HFFc6 (cell line): ENCODE measurements at places on chromosomes 6 and 20. TPM values are rescaled to one million over a fixed set of nuclear protein-coding genes. Genes with fewer than 3 reads are reported as not detected.
A peak's percentile ranks its signal among the peaks of the same experiment; 100 is the strongest.

- peaks cover 2% of the 10 kb centered on the region; the same call in 1 of the 2 replicates for H3K27me3 ChIP-seq
- H3K4me1 ChIP-seq = peaks cover 21% of the 10 kb centered on the region
- 0 out of 2 replicates have a peak, but pooled peaks cover under 1% of the 10 kb centered on the region for H3K36me3 ChIP-seq
- no peak overlapping the region for H3K27ac ChIP-seq
- no peak for DNase-seq
- no peak overlapping the region for H3K4me3 ChIP-seq
These were observed 7.4 kb downstream of the SLC22A1 start for GRCh38 chr6:160128879-160129516.

DNA sequence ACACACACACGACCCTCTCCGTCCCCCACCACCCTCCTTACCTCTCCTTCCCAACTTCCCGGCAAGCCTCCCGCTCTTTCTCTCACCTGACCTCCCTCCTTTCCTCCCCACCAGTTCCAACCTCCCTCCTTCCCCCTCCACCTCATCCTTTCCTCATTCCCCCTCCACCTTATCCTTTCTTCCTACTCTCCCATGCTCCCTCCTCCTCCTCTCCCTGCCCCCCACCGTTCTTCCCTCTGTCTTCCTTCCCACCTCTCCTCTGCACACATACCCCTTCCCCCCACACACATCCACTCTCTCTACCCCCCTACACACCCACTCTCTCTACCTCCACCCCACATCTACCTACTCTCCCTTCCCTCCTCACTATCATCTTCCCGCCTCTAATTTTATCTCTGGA, 144.2 kb downstream of the TBC1D32 start:
- H3K27ac ChIP-seq = no peak overlapping the region
- no peaks in the 10 kb centered on the region; the same call in 1 of the 2 replicates for H3K27me3 ChIP-seq
- H3K4me3 ChIP-seq = no peak overlapping the region

DNA sequence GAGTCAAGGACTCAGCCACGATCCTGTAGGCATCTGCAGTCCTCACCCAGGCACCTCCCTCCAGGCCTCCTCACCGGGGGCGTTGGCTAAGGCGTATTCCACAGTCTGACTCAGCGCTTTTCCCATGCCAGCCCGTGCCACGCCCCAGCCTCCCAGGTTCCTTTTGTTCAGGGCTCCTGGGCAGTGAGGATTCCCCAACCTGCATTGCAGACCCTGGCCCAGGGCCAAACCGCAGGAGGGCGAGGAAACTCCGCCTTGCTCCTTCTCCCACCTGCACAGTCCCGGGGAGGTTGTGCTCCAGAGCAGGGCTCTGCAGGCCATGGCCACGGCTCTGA, 202.8 kb upstream of the CST7 start:
- no peaks in the 10 kb centered on the region for H3K36me3 ChIP-seq
- no peak overlapping the region for H3K27ac ChIP-seq
- no peaks in the 10 kb centered on the region for H3K4me1 ChIP-seq
- no peak overlapping the region for H3K4me3 ChIP-seq
- no peak for DNase-seq

- no peaks in the 10 kb centered on the region for H3K36me3 ChIP-seq
- H3K27ac ChIP-seq = no peak overlapping the region
- peaks cover 4% of the 10 kb centered on the region for H3K27me3 ChIP-seq
- peaks cover 20% of the 10 kb centered on the region; the same call in 1 of the 2 replicates for H3K4me1 ChIP-seq
- peak; percentile 29 for DNase-seq
These were observed 75.7 kb upstream of the QKI start for GRCh38 chr6:163338671-163339405.

- H3K4me3 ChIP-seq = no peak overlapping the region
- DNase-seq = no peak
- H3K4me1 ChIP-seq = peaks cover 30% of the 10 kb centered on the region
- H3K27me3 ChIP-seq = peaks cover 7% of the 10 kb centered on the region
- H3K27ac ChIP-seq = no peak overlapping the region
- H3K36me3 ChIP-seq = no peaks in the 10 kb centered on the region
These were observed 92.4 kb downstream of the NCR2 start for GRCh38 chr6:41427642-41428335.

DNA sequence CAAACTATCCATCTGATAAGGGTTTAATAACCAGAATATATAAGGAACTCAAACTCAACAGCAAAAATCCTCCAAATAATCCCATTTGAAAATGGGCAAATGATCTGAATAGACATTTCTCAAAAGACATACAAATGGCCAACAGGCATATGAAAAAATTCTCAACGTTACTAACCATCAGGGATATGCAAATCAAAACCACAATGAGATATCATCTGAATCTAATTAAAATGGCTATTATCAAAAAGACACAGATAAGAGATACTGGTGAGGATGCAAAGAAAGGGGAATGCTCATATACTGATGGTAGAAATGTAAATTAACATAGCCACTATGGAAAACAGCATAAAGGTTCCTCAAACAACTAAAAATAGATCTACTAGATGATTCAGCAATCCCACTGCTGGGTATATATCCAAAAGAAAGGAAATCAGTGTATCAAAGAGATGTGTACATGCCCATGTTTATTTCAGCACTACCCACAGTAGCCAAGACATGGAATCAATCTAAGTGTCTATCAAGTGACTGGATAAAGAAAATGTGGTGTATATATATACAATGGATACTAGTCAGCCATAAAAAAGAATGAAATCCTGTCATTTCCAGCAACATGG, 6.1 kb upstream of the BRD2 start:
- peaks cover 1% of the 10 kb centered on the region; the same call in 1 of the 2 replicates for H3K27me3 ChIP-seq
- H3K4me3 ChIP-seq = no peak overlapping the region
- H3K4me1 ChIP-seq = peaks cover 32% of the 10 kb centered on the region
- DNase-seq = no peak

DNA sequence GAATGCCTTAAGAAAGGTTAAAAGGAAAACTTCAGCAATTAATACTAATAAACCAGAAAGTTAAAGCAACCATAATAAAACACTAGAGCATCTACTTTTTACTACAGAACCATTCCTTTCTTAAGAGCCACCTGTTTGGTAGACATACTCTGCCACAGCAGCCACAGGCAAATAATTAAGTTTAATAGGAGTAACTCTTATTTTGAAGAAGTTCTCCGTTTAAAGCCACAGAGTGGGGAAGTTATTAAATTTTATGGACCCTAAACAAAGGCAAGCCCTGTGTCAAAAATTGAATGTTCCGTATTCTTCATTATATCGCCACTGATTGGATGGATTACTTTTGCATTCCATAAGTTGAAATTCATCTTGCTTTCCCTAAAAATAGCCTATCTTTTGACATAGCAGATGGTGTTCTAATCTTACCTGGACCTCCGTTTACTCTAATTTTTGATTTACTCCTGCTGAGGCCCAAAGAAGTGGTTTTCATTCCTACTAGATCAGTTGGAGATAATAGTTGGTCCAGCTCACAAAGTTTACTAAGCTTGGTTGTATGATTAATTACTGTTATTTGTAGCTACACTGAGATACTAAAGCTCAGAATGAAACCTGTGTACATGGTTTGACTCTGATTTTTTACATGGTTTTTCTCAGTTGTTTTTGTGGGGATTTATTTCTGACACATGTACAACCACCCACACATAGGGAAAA, 140.4 kb upstream of the SUPT3H start:
- no peak overlapping the region for H3K4me3 ChIP-seq
- DNase-seq = no peak
- H3K27ac ChIP-seq = no peak overlapping the region
- H3K36me3 ChIP-seq = peaks cover 17% of the 10 kb centered on the region
- peaks cover 57% of the 10 kb centered on the region for H3K4me1 ChIP-seq
- no peaks in the 10 kb centered on the region for H3K27me3 ChIP-seq

DNA sequence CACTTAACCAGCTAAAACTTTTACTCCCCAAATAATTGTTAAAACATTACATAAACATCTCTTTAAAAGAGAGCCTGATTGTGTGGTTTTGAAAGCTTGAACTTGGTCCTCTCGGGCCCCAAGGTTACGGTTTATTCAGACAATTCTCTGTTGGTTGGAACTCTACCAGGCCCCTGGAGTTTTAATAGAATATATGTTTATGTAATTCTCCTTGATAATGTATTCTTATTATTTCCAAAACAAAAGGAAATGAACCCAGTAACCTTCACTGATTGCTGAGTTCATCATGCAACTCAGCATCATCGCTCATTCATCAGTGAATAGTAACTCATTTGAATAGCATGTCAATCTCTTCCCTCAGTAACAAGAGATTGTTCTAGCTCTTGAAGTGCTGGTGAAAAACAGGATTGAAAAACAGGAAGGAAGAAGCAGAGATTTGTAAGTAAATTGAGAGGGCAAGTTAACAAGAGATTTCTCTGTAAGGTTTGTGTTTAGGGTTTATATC, 464.5 kb upstream of the MARCKS start:
- no peaks in the 10 kb centered on the region; the same call in 1 of the 2 replicates for H3K27me3 ChIP-seq
- H3K4me1 ChIP-seq = peaks cover 25% of the 10 kb centered on the region
- H3K27ac ChIP-seq = no peak overlapping the region
- H3K4me3 ChIP-seq = no peak overlapping the region

DNA sequence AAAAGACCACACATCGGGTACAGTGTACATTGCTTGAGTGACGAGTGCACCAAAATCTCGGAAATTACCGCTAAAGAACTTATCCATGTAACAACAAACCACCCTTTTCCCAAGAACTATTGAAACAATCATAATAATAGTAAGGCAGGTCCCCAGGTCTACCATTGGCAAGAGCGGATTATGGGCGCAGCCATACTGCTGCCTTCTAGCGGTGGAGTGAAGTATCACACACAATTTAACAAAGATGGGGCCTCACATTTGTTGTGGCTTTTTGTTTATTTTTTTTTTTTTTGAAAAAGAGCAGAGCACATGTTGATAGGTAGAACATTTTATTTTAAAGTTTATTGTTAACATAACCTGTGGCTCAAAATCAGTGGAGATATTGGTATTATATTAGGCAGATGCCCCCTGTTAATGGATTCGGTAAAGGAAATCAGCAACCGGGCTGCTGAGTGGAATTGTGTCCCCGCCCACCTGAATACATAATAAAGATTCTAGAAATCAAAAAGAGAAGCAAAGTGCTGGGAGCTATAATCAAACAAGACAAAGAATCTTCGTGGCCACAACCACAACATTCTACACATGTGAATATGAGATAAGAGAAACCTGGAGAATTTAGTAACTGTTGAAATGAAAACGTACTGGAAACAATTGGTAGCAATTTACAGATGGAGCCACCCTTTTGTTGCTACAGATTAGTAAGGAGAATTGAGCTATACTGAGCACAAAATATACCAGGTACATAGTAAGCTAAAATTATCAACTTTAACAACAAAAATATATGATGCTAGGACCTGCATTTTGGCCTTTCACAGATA, 94.2 kb upstream of the EXOC2 start:
- DNase-seq = no peak
- H3K36me3 ChIP-seq = no peaks in the 10 kb centered on the region
- H3K27me3 ChIP-seq = peaks cover 3% of the 10 kb centered on the region
- H3K4me3 ChIP-seq = no peak overlapping the region

GRCh38 chr6:47532981-47533585, 55.5 kb downstream of the CD2AP start:
- H3K27ac ChIP-seq = no peak overlapping the region
- no peak overlapping the region for H3K4me3 ChIP-seq
- no peak for DNase-seq
- no peaks in the 10 kb centered on the region for H3K36me3 ChIP-seq

- no peak for DNase-seq
- H3K4me3 ChIP-seq = no peak overlapping the region
These were observed 264.5 kb downstream of the KIF16B start for GRCh38 chr20:16308754-16309153.

DNA sequence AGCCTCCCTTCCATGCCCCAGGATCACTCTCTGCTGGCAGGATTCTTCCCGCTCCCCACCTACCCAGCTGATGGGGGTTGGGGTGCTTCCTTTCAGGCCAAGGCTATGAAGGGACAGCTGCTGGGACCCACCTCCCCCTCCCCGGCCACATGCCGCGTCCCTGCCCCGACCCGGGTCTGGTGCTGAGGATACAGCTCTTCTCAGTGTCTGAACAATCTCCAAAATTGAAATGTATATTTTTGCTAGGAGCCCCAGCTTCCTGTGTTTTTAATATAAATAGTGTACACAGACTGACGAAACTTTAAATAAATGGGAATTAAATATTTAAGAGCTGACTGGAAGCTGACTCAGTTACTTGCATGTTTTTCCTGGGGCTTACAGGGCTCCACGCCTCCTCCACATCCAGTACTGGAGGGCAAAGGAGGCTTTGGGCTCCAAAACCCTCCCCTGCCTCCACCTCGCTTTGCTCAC, 24.3 kb upstream of the FANCE start:
- H3K27ac ChIP-seq = peak overlapping the region; percentile 90
- peaks cover 40% of the 10 kb centered on the region for H3K36me3 ChIP-seq
- H3K27me3 ChIP-seq = peaks cover 4% of the 10 kb centered on the region
- peak overlapping the region; percentile 70 for H3K4me3 ChIP-seq
- peaks cover 50% of the 10 kb centered on the region for H3K4me1 ChIP-seq

DNA sequence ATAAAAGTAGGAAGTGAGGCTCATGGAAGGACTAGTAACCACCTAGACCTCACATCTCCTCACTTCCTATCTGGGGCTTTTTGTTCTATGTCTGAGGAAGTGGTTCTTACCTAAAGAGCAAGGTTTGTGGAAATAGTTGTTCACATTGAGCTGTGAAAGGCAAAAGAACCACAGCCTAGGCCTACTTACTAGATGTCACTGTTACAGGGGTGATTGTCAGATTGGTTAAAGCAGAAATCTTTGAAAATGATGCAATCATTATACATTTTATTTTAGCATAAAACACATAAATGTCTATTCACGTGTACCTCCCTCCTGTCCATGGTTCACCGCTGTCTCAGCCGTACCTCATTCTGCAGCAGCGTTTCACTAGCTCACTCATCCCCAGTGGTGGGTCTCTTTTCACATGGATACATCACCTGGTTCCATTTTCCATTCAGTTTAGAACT, 268.8 kb downstream of the TMEM242 start:
- no peak for DNase-seq
- H3K27me3 ChIP-seq = peaks cover 1% of the 10 kb centered on the region
- H3K4me3 ChIP-seq = no peak overlapping the region
- peaks cover 7% of the 10 kb centered on the region for H3K36me3 ChIP-seq

- no peak overlapping the region for H3K27ac ChIP-seq
- no peak for DNase-seq
- H3K4me1 ChIP-seq = peaks cover 37% of the 10 kb centered on the region
- no peaks in the 10 kb centered on the region for H3K36me3 ChIP-seq
- H3K27me3 ChIP-seq = peaks cover 3% of the 10 kb centered on the region; the same call in 1 of the 2 replicates
- H3K4me3 ChIP-seq = no peak overlapping the region
These were observed 49.0 kb downstream of the RIPOR3 start for GRCh38 chr20:50642288-50642803.

GRCh38 chr6:37141281-37142049, 28.5 kb upstream of the PIM1 start:
- 0 out of 2 replicates have a peak, but pooled peaks cover 4% of the 10 kb centered on the region for H3K36me3 ChIP-seq
- H3K4me3 ChIP-seq = no peak overlapping the region
- peaks cover 68% of the 10 kb centered on the region for H3K4me1 ChIP-seq
- H3K27me3 ChIP-seq = peaks cover 1% of the 10 kb centered on the region
- H3K27ac ChIP-seq = peak overlapping the region; percentile 30

Gene TAAR1
- total RNA-seq = not detected in 3 replicates

Gene FABP7
- total RNA-seq = not detected in 3 replicates

Gene RIN2
- total RNA-seq = 43.8 to 46.4 TPM (median 46.4 TPM) in 3 replicates

Gene FRK
- total RNA-seq = 0.03 TPM in 2 of 3 replicates, not detected in the other

Gene LGSN
- not detected in 3 replicates for total RNA-seq

Gene CLVS2
- total RNA-seq = not detected in 3 replicates

Gene EDN3
- total RNA-seq = not detected in 3 replicates
